ENCODE measurements at places on chromosomes 7 and 10.

GRCh38 chr7:21430575-21430954 is 2.7 kb downstream of the SP4 start:
- DNase-seq: no peak

- no peak for DNase-seq
These were observed 983.9 kb upstream of the ZNF722 start for GRCh38 chr7:63014792-63015191.

DNA sequence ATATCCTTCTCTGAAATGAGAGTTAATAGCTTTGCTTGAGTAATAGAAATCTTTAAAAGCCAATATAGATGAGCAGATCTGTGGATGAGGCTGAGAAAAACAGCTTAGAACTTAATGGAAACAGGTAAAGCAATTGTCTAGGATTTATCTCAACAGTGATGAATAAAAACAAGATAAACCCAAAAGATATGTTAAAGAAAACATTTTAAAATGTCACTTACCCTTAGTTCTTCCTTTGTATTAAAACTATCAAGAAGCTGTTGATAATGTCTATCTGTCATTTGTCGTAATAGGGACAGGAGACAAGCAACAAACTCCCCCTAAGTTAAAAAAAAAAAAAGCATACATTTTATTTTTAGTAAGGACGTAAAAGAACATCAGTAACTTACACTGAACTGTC is 272.1 kb upstream of the IMMP2L start:
- DNase-seq: no peak

- DNase-seq: no peak
These were observed 138.9 kb downstream of the ADK start for GRCh38 chr10:74289951-74290350.

- no peak for DNase-seq
These were observed 336.0 kb downstream of the SUGCT start for GRCh38 chr7:40470817-40471216.

- no peak for DNase-seq
These were observed at the start of gene LRMDA for GRCh38 chr10:75431180-75432111. Gene LRMDA, plus strand, starts transcription at chr10:75431624.

- DNase-seq: no peak
These were observed 14.7 kb downstream of the EBF3 start for GRCh38 chr10:129949411-129949810.

DNA sequence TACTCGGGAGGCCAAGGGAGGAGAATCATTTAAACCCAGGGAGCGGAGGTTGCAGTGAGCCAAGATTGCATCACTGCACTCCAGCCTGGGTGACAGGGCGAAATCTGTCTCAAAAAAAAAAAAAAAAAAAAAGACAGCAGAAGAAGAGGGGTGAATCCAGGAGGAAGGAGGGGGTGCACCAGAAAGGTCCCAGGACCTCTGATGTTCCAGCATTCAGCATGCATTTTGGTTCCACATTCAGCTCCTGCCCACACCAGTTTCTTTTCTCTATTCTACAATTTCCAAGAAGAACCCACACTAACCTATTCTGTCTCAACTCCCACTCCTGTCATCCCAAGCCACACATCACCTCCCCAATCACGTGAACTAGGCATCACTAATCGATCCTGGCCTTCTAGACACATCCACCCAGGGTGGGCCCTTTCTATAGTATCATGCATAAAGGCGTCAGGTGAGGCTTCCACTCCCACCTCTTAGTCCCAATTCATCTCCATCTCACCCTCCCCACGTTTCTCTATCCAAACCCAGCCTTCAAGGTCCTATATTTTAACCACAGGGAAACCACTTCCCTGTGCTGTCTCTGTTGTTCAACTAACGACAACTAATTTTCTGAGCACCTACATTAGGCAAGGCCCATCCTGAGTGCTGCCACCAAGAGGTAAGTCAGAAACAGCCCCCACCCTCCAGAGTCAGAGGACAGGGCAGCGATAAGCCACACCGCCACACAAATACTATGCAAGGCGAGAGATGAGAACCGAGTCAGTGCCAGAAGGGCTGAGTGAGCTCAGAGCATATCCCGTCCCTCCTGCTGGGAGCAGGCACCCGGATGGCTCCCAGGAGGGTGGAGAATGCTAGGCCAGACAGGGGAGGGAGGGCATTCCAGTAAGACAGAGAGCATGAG is 2.2 kb downstream of the ANXA11 start:
- DNase-seq: no peak

DNA sequence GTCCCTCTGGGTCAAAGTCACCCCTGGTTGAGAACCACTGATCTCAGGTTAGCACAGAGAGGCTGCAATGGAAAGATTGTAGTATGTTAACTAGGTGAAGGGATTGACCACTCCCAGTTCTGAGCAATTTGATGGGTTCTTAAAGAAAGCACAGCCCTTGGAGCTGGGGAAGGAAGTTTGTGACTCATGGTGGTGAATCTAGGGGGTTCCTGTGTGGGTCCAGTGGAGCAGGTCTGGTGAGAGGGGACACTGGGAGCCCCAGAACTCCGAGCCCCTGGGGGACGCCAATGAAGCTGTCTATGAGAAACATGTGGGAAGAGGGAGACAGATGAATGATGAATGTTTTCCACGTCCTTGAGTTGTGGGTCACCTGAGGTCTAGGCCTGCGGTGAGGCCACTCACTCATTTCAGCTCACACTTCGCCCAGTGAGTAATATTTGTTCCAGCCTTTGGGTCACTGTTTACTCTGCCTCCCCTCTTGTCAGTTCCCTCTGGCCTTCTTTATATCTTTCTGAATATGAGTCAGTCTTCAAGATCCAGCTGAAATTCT is 341.9 kb downstream of the LRMDA start:
- DNase-seq: no peak

DNA sequence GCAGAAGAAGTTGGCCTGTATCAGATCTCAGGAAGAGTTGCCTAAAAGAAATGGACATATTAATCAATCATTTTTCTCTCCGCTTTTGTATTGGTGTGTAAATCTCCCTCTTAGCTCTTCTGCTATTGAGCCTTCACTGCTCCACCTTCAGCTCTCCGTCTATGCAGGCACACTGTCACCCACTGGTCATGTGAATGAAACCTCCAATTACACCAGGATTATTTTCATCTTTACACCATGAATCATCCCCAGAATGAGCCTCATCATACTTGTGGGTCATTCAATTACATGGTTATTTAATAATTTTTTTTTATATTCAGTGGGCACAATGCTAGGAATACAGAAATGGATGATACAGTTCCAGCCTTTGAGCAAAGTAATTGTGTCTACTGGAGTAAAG is 92.6 kb downstream of the LRRC4 start:
- no peak for DNase-seq

GRCh38 chr10:28135258-28135657 is 136.4 kb upstream of the ODAD2 start:
- DNase-seq: no peak

GRCh38 chr10:114316744-114317143 is 77.7 kb downstream of the VWA2 start:
- no peak for DNase-seq

DNA sequence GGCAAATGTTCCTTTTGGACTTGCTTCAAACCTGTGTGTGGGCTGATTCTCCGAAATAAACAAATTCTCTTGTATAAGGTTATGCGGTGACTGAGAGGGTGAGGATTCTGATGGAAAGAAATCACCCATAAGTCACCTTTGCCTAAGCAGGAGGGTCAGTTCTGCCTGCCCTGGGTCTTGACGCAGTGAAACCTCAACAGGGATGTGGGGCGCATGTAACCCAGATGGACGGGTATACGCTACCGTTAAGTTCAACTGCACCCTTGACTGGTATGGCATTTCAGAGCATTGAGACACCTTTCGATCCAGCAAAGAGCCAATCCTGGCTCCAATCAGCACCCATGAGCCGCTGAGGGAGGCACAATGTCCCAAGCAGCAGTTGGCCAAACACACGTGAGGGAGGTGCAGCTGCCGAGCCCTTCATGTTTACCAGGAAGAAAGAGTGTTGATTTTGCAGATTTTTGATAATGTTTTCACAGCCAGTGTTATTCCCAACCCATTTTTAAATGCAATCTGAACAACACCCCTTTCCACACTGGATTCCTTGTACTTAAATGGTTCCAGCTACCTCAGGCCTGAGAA is 48.1 kb downstream of the SORBS1 start:
- no peak for DNase-seq

DNA sequence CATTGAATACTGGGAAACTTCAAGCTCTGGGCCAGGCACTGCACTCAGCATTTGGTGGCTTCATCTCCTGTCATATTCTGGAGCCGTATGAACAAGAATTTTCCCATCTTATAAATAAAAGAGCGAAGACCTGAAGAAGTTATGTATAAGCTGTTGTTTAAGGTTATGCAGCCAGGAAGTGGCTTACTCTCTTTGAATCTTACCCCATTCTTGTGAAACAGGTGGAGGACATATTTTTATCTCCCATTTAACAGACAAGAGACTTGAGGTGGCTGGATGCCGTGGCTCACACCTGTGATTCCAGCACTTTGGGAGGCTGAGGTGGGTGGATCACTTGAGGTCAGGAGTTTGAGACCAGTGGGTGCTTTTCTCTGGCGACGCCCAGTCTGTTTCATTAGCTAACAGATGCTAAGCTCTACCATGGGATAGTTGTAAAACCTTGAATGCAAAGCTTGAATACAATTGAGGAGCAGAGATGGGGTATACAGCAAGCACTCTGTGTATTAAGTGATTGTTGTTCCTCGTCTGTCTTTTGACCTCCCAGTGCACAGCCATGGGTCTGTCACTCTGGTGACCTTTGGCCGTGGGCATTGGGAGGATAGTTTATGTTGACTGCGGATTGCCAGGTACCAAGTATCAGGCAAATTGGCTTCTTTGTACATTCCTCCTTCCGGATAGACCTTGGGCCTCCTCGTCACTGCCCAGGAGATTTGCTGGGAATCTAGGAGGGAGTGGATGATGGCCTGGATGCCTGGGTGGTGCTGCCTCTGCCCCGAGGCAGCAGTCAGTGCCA is 85.8 kb downstream of the GRK5 start:
- no peak for DNase-seq

- no peak for DNase-seq
These were observed 960.0 kb downstream of the DNAJB9 start for GRCh38 chr7:109529712-109530111.

GRCh38 chr7:72118366-72118765 is 293.8 kb downstream of the CALN1 start:
- DNase-seq: no peak

- no peak for DNase-seq
These were observed 28.0 kb upstream of the GSAP start for GRCh38 chr7:77444123-77444522.

GRCh38 chr10:75406462-75407223 is 5.1 kb upstream of the ZNF503 start:
- DNase-seq: no peak

- DNase-seq: no peak
These were observed 6.4 kb downstream of the ATE1 start for GRCh38 chr10:121921238-121921931.

DNA sequence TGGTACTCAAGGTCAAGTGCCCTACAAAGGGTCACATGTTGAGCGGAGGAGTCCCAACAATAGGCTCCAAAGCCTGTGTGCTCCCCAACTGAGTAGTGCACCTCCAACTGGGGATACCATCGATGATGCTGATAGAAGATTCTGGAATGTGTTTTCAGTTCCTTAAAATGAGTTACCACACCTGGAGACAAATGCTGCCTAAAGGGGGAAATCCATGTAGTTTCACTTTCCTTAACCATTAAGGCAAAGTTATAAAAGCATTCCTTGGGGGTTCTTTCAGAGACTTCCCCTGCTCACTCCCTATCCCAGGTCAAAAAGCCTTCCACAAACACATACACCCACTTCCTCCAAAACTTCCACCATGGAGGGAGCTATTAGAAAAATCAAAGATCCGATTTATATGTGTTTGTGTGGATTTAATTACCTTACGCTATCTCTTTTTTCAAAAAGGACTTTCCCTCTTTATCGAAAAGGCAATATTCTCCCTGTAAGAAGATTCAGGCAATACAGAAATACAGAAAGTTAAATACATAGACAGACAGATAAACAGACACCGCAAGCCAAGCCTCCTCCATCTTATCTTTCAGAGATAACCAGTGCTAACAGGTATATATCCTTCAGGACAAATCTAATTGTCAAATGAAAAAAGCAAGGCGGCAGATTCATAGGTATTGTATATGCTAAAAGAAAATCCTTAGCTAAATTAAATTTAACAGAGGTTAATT is 135.9 kb upstream of the ASAH2 start:
- no peak for DNase-seq

- DNase-seq: no peak
These were observed 214.6 kb downstream of the SORCS1 start for GRCh38 chr10:106949680-106950478.

GRCh38 chr10:28217848-28218247 is 85.0 kb downstream of the MPP7 start:
- DNase-seq: no peak

GRCh38 chr10:59470570-59470969 is 108.2 kb upstream of the FAM13C start:
- no peak for DNase-seq

GRCh38 chr10:91556691-91557566 is 75.9 kb downstream of the PPP1R3C start:
- DNase-seq: no peak

DNA sequence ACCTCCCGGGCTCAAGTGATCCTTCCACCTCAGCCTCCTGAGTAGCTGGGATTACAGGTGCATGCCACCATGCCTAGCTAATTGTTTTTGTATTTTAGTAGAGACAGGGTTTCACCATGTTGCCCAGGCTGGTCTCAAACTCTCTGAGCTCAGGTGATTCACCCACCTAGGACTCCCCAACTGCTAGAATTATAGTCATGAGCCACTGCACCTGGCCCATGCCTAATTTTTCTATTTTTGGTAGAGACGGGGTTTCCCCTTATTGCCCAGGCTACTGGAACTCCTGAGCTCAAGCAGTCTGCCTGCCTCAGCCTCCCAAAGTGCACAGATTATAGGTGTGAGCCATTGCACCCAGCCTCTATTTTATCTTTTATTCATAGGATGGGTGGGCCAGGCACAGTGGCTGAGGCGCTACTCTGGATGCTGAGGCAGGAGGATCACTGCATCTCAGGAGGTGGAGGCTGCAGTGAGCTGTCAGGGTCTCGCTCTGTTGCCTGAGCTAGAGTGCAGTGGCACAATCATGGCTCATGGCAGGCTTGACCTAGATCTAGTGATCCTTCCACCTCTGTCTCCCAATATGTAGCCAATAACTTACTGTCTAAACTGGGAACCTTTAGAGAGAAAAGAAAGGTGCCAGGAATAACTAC is 31.3 kb upstream of the STOX1 start:
- DNase-seq: no peak

- DNase-seq: no peak
These were observed 979.3 kb upstream of the CELF2 start for GRCh38 chr10:10038348-10038747.

- no peak for DNase-seq
These were observed 92.0 kb downstream of the ABLIM1 start for GRCh38 chr10:114566064-114566463.

GRCh38 chr7:54339073-54339472 is 203.1 kb upstream of the VSTM2A start:
- no peak for DNase-seq

- no peak for DNase-seq
These were observed 231.2 kb downstream of the PTPRN2 start for GRCh38 chr7:158356454-158356853.

Data from stimulated activated CD4-positive, alpha-beta T cell treated with anti-CD3 and anti-CD28 coated beads, Interleukin-1b, Interleukin-23, amount 100 ng/mL, for 4 hours (primary cell).